Osteoblast (primary cell): ENCODE measurements at places on chromosomes 12 and 14.

DNA sequence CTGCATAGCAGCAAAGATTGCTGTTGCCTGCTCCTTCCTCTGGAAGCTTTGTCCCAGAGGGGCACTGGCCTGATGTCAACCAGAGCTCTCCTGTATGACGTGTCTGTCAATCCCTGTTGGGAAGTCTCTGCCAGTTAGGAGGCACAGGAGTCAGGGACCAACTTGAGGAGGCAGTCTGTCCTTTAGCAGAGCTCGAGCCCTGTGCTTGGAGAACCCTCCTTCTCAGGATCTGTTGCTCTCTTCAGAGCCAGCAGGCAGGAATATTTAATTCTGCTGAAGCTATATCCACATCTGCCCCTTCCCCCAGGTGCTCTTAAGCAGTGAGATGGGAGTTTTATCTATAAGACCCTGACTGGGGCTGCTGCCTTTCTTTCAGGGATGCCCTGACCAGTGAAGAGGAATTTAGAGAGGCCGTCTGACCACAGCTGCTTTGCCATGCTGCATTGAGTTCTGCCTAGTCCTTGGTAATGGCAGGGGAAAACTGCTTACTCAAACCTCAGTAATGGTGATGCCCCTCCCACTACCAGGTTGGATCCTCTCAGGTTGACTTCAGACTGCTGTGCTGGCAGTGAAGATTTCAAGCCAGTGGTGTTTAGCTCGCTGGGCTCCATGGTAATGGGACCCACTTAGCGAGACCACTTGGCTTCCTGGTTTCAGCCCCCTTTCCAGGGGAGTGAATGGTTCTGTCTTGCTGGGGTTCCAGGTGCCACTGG is 218.6 kb upstream of the SLC38A2 start:
- no peak for DNase-seq

DNA sequence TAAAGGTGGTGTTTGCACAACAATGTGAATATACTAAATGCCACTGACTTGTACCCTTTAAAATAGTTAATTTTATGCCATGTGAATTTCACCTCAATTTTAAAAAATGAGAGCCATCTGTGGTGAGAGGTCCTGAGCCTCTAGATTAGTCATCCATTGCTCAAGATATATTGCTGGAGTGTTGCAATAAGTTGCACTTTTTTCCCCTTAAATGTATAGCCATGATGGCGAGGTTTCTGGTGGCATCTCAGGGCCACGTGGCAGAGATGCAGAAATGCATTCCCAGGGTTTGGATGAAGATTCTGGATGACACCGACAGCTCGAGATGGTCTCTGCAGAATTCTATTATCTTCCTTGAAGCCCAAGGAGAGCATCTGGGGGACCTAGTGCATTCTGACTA is 153.7 kb downstream of the AACS start:
- DNase-seq, result no peak

GRCh38 chr14:89678768-89679167 is 261.7 kb upstream of the FOXN3 start:
- DNase-seq, result no peak

- DNase-seq, result peak; percentile 44
Observed at GRCh38 chr12:81758421-81759189, 545 bp downstream of the PPFIA2 start.

DNA sequence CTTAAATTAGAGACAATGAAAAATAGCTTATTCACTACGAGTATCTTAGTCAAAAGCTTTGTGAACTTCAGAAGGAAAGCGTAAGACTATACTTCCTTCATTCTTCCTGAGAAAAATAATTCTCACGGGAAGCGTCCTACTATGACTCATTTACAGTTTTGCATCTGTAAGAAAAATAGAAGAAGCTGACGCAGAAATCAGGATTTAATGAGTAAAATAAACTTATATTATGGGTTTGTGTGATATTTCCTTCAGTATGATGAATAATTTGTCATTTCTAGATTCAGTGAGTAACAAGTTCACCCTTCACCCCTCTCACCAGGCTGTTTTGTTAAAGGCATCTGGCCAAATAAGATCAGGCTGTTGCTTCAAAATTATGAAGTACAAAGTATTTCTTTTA is 17.8 kb upstream of the PDE3A start:
- peak; percentile 88 for DNase-seq

GRCh38 chr14:95143808-95144620 is 13.3 kb downstream of the DICER1 start:
- DNase-seq, result no peak
